Neural progenitor cell (in vitro differentiated cells): ENCODE measurements at places on chromosomes 11 and 22.
A peak's percentile ranks its signal among the peaks of the same experiment; 100 is the strongest.

DNA sequence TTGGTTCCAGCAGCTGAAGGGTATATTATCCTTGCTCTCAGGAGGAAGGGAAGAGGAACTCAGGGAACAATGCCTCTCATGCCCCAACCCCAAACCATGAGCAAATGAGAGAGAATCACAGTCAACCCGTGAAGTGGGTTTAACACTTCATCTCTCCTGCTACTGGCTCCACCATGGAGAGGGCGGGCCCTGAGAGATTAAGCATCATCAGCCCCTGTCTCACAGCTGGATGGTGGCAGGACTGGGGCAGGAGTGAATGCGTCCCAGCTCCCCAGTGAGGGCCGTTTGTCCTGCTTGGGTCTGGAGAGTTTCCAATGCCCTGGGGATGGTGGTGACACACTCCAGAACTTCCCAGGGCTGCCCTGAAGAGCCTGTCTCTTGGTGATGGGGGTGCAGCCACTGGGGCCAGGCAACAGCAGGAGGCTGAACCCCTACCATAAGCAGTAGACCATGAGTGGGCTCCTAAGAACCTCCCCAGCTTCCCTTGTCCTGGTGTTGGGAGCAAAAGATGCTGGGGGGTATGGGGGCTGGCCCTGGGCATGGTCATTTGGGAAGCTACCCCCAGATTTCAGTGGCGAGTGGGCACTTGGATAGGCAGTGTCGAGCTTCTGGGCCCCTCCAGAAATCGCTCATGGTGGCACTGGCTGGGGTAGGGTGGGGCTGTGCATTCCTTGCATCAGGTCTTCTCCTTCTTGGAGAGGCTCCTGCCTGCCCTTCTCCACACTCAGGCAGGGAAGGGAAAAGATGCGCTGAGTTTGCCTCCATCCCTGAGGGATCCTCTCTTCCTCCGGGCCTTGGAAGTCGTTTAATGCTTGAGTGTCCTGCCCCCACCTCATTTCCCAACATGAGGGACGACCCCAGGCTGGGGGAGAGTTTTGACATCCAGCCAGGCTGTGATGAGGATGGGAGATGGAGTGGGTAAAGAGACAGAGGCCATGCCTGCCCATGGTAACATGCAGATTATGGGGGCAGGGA lies 157.5 kb downstream of the ST3GAL4 start:
- no peak for DNase-seq

- no peak for DNase-seq
Observed at GRCh38 chr22:36808721-36809344, 8.0 kb downstream of the PVALB start.

DNA sequence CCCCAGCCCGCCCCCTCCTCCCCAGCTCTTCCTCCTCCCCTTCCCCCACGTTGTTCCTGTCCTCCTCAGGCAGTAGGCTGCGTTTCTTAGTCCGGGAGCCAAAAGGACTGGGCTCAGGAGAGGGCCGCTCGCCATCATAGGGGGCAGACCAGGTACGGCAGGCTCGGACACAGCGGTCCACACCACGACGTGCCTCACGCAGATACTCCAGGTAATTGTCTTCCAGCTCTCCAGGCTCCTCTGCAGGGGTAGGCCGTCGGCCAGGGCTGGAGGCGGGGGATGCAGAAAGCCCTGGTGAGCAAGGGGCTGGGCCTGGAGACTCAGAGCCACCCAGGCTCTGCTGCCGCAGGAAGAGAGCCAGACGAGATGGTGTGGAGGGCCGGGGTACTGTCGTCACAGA lies 12.4 kb downstream of the C11orf42 start:
- no peak for DNase-seq

DNA sequence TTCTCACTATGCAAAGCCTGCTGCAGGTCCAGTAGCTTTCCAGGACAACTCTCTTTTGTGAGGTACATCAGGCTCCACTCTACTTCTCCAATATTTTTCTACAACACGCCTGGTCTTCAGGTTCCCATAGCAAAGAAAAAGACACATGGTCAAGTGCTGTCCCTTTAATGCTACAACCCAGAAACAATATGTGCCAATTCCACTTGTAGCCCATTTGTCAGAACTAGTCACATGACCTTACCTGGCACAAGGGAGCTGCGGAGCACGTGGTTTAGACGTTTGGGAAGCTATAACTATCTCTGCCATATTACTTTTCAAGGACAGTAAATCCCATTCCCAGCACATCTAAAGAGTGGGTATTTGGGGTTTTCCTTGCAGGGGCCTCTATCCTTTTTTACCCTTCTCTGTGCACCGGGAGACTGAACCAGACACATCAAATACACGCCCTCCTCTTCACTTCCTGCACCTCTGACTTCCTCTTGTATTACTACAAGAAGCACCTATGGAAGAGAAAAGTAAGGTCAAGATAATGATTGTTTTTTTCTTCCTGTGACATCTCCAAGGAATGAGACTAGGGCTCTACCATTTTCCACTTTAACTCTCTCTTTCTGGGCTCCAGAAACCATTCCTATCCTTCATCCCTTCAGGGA lies 237.6 kb downstream of the ETS1 start:
- DNase-seq: no peak

DNA sequence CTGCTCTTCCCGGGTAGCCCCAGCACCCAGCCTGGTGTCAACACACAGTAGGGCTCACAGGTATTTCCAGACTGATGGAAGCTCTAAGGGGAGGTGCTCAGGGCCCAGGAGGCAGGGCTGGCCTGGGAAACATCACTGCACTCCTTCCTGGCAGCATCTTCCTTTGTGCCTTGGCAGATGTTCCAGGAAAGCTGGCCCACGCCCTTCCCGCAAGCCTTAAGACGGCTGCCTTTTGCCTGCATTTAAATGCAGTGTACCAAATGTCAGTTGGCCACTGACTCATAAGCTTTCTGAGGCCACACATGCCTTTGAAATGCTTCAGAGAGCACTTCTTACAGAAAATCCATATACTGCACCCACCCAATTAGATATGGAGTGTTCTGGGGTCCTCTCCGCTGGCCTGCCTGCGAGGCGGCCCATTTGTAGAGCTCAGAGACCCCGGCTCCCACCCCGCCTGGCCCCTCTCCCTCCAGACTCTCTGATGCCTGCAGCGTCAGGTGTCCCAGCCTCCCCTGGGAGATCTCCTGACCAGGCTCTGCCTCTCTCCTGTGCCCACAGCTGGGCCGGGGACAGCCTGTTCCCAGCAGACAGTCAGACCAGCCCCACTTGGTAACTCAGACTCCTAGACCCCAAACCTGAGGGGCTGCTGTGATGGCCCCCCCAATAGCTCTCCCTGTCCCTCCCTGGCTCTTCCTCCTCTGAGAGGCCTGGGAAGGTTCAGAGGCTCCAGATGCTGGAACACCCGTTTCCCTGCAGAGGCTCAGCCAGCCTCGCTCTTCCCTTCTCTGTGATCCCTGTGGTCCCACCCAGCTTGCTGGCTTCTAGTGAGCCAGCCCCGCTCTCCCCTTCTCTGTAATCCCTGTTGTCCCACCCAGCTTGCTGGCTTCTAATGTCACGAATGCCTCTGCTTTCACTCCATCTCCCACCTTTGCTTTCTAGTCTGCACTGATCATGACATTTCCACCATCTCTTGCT lies 47.6 kb upstream of the THY1 start:
- DNase-seq: no peak

DNA sequence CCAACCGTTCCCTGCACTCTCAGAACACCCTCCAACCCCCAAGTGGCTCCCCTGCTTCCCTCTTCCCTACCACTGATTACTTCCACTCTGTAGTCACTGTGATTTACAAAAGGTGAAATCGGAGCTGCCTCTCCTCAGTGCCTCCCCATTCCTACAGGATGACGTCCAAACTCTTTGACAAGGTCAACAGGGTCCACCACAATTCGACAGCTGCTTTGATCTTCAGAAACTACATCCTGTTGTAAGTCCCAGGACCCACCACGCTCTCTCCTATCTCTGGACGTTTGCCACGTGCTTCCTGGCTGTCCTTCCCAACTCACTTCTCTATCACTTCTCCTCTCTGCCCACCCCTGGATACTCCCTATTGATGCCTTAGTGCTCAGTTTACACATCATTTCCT lies 85.0 kb upstream of the EIF3D start:
- DNase-seq: peak; percentile 32

DNA sequence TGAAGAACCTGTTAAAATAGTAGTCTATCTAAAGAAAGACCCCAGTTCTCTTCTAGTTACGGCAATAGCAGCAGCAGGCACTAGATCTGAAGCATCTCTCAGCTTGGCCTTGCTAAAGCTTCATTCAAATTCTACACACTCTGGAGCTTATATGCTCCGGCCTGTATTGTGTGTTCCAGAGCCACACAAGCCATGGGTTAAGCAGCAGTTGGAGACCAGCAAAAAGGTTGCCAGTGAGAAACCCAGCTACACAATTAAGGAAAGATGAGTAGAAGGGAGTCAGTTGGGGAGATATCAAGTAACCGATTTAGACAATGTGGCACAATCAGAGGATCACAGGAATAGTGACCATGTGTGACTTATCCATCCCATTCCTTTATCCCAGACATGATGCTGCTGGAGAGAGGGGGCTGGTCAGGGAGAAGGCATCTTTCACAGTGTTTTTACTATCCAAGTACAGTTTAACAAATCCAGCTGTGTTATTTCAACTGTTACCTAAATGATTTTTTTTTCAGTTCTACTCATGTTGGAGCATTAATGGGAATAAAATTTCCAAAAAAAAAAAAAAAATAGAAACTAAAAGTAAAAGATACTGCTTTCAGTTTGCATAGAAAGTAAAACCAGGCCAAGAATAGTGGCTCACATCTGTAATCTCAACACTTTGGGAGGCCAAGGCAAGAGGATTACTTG lies 41.0 kb downstream of the PAX6 start:
- DNase-seq: no peak

DNA sequence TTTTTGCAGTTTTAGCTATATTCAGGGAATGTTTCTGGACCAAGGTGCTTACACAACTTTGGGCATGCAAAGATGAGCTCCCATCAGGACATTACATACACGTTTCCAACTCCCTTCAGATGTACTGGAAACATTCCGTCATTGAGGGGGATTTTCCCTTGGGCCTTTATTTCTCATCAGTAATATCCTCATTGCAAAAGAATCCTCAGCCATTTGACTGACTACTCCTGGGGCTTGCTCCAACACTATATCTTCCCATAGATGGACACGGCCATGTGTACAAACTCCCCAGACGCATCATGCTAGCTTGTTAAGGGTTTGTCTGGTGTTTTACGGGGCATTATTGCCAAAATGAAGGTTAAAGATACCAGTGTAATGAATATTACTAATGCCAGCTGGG lies 59.3 kb upstream of the NUP160 start:
- DNase-seq: no peak

GRCh38 chr11:16981651-16982194 lies 32.5 kb downstream of the PLEKHA7 start:
- peak; percentile 77 for DNase-seq

GRCh38 chr11:46118702-46119351 lies 2.4 kb downstream of the PHF21A start:
- DNase-seq: no peak

DNA sequence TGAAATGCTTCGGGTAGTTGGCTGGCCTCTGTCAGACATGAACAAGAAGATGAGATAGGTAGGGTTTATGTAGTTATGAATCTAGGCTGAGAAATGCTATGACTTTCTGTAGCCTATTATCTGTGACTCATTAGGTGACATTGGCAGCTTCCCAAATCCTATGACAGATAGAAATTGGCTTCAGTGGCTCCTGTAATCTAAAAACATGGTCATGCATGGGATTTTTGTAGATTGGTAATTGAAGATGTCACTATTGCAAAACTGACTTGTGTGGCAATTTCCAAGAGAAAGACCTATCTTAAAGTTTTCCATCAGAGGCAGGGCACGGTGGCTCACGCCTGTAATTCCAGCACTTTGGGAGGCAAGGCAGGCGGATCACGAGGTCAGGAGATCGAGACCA lies 29.4 kb upstream of the GRIK4 start:
- DNase-seq: no peak

DNA sequence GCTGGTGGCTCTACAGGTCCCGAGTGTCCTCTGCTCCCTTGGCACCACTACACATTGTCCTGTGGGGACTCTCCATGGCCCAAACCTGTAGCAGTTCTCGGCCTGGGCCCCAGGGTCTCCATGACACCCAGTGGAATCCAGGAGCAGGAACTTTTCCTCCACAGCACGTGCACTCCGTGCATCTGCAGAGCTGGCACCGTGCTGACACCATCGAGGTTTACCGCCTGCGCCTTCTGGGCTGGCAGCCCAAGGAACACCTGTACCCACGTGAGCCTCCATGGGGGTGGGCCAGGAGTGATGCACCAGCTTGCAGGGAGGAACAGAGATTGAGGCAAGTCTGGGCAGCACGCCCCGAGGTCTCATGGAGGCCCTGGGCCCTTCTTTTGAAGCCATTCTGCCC lies 25.2 kb downstream of the TSPAN32 start:
- no peak for DNase-seq

GRCh38 chr11:88282747-88283515 lies 54.6 kb downstream of the CTSC start:
- DNase-seq: no peak

DNA sequence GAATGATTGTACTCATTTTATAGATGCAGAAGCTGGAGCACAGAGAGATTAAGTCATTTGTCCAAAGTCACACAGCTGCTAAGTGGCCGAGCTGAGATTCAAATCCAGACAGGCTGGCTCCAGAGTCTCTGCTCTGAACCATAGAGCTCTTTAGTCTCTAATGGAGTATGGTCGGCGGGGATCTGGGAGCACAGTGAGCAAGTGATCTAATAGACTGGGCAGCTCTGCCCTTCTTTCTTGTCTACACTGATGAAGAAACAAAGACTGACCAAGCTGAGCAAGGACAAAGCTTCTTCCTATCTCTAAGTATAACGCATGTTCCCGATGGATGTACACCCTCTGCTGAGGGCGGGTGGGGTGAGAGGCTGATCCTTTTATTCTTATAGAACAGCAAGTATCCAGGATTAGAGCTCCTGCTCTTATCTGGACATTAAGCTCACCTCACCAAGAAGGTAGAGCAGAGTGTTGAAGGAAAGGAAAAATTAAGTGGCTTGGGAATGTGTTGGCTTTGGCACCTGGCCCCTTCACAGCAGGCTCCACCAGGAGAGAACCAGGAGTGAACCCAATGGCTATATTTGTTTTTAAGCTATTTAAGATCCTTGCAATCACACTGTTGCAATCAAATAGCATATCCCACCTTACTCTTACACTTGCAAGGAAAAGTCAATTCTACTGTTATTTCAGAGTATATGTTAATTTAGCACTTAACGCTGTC lies 68.7 kb downstream of the ETS1 start:
- DNase-seq: no peak

DNA sequence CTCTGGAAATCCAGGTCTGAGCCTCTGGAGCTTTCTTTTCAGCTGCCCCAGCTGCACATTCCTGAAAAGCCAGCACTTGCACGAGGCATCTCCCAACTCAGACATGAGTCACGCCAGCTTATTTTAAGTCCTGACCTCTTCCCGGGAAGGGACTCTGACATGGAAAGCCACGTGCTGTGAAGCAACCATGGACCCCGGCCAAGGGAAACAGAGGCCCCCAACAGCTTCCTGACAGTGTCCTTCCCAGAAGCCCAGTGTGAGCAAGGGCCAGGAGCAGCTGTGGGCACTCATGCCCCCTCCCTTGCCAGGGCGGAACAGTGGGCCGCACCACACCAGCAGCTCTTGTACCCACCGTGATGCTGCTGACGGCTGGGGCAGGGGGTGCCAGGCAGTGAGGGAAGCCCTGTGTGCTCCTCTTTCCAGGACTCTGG lies 118.8 kb upstream of the CADM1 start:
- DNase-seq: peak; percentile 45
